NCI-H1417 treated with DMSO at 0.1 percent for 48 hours (cell line): ENCODE measurements at places on chromosomes 2 and 18.

GRCh38 chr2:127416506-127417001, 1.7 kb upstream of the PROC start:
- DNase-seq, result no peak

GRCh38 chr2:96775160-96775559, 14.5 kb downstream of the CNNM4 start:
- no peak for DNase-seq

DNA sequence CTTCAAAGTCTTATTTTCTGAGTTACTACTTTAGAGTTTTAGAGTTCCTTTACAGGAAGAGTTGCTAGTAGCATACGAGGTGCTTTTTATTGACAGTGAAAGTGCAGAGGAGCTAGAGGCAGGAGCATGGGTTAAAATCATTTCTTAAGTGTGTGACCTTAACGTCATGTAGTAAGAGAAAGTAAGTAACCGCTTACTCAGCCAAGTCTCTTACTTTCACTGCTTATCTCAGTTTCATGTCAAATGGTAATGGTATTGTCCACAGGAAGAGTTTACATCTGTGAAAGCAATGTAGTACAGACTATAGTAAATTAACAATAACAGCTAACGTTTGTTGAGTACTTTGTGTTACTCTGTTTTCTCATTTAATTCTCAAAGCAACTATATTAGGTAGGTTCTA, 12.6 kb downstream of the NDUFAF7 start:
- DNase-seq, result no peak

- DNase-seq, result no peak
Measured at GRCh38 chr2:45009928-45010701, 863 bp upstream of the SIX2 start.

- no peak for DNase-seq
Measured at GRCh38 chr2:156483741-156484173, 47.6 kb downstream of the GPD2 start.

DNA sequence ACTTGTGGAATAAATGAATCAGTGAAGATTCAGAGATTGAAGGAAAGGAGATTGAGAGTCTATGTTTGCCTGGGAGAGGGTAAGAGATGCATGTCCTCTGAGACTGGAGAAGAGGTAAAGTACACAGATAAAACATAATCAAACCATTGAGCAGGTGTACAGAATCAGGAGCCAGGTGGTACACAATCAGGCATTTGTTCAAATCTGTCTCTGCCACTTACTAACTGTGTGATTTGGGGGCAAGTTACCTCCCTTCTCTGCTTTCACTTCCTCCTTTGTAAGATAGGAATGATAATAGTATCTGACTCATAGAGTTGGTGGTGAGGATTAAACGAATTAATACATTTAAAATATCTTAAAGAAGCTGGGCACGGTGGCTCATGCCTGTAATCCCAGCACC, 94.0 kb downstream of the CDK15 start:
- no peak for DNase-seq

GRCh38 chr2:181984814-181985631, 630 bp upstream of the PPP1R1C start:
- DNase-seq, result no peak

- DNase-seq, result no peak
Measured at GRCh38 chr2:44548221-44549098, 186.7 kb downstream of the CAMKMT start.

DNA sequence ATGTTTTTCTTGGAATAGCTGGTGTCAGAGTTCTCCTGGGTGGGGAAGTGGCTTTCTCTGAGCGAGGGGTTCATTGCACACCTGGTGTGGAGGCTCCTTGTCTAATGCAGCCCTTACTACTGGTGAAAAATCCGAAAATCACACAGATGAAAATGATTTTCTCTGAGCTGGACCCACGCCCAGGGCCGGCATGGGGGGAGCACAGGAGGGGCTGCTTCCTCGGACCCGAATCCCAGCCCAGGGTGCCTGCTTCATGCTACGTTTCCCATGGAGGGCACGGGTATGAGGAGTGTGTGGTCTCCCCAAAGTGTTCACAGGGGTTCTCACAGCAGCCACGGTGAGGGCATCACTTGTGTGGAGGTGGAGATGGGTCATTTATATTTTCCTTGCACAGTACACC, 288.0 kb upstream of the HDAC4 start:
- DNase-seq, result no peak

GRCh38 chr2:230864122-230864604, 579 bp upstream of the ITM2C start:
- no peak for DNase-seq

DNA sequence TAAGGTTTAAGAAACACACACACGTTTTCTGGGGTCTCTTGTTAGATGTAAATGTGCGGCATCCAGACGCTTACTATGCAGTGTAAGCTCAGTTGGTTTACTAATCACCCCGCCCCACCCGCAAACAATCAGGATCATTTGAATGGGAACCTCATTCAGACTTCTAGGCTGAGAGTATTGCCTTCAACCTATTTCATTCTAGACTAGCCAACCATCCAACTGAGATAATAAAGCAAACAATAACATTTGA, 1.3 kb upstream of the FIGN start:
- DNase-seq, result no peak

GRCh38 chr18:70520867-70521266, 232.0 kb downstream of the SOCS6 start:
- no peak for DNase-seq

GRCh38 chr2:206064077-206064476, 21.9 kb downstream of the INO80D start:
- DNase-seq, result no peak

GRCh38 chr2:223585666-223586065, 16.5 kb downstream of the SCG2 start:
- DNase-seq, result peak; percentile 77

- DNase-seq, result no peak
Measured at GRCh38 chr2:239724851-239725550, 300.1 kb downstream of the NDUFA10 start.

GRCh38 chr2:185664384-185664783, 74.2 kb upstream of the FSIP2 start:
- no peak for DNase-seq

- no peak for DNase-seq
Measured at GRCh38 chr2:167192833-167193232, 304.6 kb downstream of the XIRP2 start.

DNA sequence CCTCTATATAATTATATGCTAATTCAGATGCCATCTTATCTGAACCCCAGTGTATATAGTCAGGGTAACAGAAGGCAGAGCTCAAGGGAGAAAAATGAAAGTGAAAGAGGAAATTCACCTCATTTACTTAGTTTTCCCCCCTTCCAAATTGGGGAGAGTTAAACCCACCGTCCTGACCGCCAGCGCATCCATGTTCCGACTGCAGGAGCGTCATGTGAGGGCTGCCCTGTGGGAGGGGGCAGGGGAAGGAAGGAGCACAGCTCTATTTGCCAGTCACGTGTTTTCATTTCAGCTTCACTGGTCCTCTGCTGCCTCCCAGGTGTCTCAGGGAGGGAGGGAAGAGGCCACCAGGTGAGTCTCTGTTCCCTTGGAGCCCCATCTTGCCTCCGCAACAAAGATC, 13.2 kb downstream of the CNNM4 start:
- DNase-seq, result no peak

DNA sequence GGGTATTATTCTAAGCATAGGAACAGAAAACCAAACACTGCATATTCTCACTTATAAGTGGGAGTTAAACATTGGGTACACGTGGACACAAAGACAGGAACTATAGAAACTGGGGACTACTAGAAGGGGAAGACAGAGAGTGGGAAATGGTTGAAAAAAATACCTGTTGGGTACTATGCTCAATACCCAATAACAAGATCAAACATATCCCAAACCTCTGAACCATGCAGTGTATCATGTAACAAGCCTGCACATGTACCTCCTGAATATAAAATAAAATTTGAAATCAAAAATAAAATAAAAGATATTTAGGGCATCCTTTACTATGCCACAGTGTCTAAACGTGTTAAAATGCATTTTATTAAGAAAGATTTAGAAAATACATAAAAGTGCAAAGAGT, 221.0 kb upstream of the TFPI start:
- DNase-seq, result no peak

- no peak for DNase-seq
Measured at GRCh38 chr2:112607680-112608438, 23.4 kb downstream of the CHCHD5 start.

GRCh38 chr2:196584903-196585302, 54.6 kb upstream of the CCDC150 start:
- no peak for DNase-seq

DNA sequence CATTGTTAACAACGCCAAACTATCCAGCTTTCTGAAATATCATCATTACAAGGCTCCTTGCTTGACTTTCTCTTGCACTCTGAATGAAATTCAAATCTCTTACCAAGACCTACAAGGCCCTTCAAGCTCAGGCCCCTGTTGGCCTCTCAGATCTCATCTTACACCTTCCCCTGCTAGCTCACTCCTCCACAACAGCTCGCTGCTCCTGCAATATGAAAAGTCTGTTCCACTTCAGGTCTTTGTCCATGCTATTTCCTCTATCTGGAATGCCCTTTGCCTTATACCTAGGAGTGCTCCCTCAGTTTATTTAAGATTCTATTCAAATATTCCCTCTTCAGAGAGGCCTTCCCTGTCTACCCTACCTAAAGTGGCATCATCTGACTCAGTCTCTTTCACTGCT, 91.7 kb downstream of the SESTD1 start:
- DNase-seq, result no peak

- DNase-seq, result no peak
Measured at GRCh38 chr2:40516604-40517003, 64.7 kb upstream of the SLC8A1 start.

DNA sequence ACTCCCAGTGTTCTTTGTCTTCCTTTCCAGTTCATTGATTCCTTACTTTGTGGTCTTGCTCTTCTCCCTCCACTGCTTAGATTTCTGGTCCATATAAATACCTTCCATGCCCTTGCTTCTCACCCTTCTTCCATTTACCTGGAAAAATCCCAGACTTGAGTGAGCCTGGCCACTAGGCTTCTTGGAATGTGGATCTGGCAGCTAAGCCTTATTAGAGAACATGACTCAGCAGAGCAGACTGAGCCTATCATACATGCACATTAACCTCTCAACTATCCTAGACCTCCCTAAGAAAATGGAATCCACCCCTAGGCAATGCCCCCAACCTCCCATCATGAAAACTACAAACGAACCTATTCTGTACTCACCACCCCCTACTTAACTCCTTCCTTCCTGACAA, 127.7 kb downstream of the RHBDD1 start:
- no peak for DNase-seq

DNA sequence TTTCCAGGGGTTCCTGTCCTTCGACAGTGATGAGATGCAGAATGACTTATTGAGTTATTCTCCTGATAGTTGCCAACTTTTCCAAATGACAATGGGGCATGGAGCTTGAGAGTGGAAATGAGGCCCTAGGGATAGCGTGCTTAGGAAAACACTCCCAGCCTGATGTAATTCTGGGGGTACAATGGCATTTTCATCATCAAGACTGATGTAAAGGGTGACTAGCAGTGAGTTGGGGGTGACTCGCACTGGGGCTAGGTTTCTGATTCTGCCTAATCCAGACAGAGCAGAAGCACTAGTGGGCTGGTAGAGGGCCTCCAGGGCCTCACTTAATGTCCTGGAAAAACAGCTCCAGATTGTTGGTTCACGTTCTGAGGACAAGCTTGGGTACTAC, 34.0 kb upstream of the IL37 start:
- DNase-seq, result no peak

- no peak for DNase-seq
Measured at GRCh38 chr2:164624316-164624715, 3.0 kb upstream of the GRB14 start.

DNA sequence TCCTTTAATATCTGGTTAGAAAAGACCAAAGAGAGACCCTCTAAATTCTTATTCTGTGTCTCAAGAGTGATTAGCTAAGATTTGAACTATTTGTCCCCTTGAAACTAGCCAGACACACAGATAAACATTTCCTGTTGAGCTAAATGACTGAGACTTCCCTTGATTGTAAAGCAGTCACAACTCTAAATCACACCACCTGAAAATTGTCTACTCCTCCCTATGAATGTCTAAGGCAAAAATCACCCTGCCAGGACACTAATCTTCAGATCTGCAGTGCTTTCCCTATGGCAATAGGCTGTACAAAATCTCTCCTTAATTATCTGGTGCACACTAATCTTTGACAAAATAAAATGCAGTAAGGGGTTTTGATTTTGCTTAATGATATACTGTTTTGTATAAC, 200.5 kb upstream of the GULP1 start:
- DNase-seq, result no peak

DNA sequence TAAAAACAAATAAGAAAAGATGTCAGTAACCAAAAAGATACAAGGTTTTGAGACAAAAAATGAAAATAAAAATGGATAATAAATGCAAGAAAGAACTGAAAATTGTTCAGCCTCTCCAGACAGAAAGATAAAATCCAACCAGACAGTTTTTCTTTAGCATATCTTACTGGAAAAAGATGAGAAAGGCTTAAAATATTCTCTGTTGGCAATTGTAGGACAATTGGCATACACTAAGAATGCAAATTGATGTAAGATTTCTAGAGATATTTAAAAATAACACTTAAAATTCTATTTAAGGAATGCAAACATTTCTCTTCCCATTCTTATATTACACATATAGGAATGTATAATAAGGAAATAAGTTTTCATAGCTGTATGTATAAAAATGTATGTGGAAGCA, 590.6 kb downstream of the DSC3 start:
- DNase-seq, result no peak

GRCh38 chr2:224410946-224411561, 9.1 kb upstream of the FAM124B start:
- no peak for DNase-seq

GRCh38 chr2:94956797-94957391, 68.6 kb upstream of the MAL start:
- DNase-seq, result no peak
